Natural killer cell treated with Interleukin-12 subunit alpha and Interleukin-12 subunit beta and Interleukin-15 and Interleukin-18, amount 100 ng/mL, for 72 hours (primary cell): ENCODE measurements at places on chromosomes 4 and X.
A peak's percentile ranks its signal among the peaks of the same experiment; 100 is the strongest.

DNA sequence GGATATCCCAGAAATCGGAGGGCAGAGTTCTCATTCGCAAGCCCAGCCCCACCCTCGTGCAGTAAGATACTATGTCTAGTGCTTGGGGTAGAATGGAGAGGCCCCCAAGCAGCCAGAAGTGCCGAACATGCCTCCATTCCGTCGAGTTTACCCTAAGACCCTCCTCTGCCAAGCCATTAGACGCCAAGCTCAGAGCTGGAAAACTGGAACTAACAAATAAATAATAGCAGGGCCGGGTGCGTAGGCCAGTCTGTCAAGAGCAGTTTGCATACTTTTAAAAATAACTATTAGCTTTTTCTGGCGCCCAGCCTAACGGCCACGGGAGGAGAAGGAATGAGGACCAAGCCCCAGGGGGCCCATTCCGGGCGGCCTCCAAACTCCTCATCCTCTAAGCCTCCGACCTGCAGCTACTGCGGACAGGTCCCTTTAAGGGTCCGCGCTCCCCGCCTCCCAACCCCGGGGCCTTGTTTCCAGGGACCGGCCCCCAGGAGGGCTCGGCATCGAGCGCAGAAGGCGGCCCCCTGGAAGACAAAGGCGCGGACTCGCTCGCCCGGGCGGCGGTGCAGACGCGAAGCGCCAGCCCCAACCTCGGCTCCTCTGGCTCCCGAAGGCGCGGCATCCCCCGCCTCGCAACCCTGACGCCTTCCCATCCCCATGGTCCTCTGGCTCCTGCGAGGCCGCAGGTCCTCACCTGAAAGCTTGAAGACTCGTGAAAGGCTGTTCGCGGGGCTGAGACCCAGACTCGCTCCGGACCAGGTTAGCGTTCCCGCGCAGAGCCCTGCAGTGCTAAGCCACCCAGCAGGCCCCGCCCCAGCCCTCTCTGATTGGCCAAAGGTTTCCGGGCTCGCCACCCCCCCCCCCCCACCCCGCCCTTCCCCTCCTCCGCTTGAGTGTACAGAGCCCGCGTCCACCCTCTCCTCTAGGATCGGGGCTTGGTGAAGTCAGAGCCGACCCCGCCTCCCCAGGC, at the start of gene TMSB15A:
TMSB15A (minus strand) TSS at position 765 of the 967 bp plus-strand sequence.
- no peak for DNase-seq

GRCh38 chr4:20618731-20619130, 81.5 kb upstream of the PACRGL start:
- no peak for DNase-seq

DNA sequence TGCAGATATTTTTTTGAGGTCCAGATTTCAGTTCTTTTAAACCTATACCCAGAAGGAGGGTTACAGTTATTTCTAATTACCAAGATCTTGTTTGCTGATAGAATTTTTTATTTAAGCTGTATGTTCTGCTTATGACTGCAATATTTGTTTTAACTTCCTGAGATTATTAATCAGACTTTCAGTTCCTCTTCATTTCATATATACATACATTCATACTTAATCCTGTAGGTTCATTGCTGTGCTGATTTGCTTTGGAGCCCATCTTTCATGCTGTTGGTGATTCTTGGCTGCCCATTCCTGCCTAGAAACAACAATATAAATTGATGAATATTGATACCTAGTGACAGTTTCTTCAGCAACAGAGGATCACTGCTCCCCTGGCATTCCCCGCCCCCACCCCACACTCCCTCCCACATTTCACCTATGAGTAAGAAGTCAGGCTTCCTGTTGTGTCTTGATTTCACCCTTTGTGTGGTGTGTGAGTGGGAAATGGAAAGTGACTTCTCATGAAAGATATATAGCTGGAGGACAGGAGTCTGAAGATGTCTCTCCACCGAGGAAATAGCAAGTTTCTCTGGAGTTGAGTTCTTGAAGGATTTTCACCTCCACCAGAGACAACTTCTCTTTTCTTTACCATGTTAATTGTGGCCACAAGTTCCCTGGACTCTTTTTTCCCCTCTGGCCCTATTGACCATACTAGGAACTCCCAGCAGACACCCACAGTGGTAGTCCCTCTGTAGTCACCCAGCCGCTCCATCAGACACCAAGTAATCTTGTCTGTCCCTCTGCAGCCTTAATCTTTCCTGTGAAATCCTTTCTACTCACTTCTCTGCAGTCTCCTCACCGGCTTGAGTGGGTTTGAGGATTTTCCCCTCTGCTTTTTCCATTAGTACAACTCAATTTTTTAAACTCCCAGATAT, 118.4 kb downstream of the ASB9 start:
- DNase-seq: no peak

DNA sequence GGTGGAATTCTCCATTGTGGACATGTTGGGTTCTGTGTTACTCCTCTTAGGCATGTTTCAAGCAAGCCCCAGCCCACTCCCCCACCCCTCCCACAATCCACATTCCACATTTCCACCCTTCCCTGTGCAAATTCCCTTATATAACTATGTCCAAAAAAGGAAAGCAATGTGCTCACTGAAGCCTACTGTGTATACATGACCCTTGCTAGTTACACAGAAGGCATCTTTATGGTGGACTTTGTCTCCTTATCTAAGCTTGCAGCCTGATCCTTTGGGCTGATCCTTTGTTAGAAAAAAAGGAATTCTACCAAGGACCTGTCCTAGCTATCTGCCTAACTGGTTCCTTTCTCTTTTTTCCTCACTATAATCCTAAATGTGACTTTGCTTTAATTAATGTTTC, 796.8 kb downstream of the NLGN4X start:
- no peak for DNase-seq

GRCh38 chr4:100495074-100495473, 22.7 kb downstream of the EMCN start:
- DNase-seq: no peak

- no peak for DNase-seq
These were observed 263.1 kb upstream of the KLF3 start for GRCh38 chr4:38400946-38401345.

- no peak for DNase-seq
These were observed 109.1 kb upstream of the SLC4A4 start for GRCh38 chr4:71229477-71230270.

- DNase-seq: no peak
These were observed 117.3 kb downstream of the FAT4 start for GRCh38 chr4:125432078-125432477.

DNA sequence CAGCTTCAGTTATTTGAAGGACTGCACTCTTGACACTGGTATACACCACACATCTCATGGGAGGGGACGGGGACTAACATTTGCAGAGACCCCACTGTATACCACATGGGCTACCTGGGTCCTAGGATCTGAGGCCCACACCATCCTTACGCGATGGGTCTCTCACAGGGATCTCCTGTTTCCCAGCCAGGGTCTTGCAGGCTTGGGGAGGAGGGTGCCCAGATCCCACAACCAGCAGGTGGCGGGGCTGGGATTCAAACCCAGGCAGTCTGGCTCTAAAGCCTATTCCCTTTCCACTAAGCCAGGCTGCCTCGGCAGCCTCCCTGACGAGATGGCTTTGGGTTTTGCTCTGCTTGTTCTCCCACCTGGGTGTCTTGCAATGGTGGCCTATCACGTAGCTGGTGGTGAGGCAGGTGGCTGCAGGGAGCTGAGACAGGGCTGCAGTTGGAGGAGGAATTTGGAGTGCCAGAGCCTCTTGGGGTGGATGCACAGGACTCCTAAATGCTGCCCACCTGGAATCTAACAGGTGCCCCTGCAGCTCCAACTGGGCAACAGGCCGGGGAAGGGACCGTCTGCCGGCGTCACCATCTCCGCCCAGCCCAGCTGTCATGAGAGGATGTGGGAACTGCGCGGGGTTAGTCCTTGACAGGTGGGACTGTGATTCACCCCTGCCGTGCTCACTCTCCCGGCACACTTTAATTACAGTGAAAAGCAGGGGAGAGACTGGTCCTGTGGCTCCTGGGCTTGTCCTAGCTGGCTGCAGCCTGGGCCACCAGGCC, 110.7 kb downstream of the PSAPL1 start:
- DNase-seq: no peak

DNA sequence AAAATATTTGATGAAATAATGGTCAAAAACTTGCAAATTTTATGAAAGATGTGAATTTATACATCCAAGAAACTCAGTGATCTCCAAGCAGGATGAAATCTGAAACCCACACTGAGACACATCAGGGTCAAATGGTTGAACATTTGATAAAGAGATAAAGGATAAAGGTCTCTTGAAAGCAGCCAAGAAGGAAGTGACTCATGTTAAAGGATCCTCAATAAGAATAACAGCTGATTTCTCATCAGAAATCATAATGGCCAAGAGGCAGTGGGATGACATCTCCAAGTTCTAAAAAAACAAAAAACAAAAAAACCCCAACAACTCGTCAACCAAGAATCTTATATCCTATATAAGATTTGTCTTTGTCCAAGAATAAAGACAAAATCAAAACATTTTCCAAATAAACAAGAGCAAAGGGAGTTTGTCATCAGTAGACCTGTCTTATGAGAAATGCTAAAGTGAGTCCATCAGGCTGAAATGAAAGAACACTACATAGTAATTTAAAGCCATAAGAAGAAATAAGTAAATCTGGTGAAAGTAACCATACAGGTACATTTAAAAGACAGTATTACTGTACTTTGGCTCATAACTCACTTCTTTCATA, 121.7 kb downstream of the PDS5A start:
- DNase-seq: no peak

DNA sequence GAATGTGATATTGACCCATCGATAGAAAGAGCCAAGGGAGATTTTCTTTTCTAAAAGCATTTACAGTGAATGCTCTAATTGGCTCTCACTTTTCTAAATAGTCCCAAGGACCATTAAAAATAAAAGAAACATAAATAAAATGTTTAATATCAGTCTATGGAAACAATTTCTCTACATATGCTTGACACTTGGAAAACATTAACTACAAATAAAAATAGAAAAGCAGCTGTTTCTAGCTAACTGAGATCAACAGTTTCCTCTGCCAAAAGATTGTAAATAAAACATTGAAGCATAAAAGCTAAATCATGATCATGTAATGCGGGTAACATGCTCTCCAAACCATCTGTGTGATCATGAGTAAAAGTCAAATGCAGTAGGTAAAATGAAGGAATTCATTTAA, 49.7 kb downstream of the CORIN start:
- DNase-seq: no peak

DNA sequence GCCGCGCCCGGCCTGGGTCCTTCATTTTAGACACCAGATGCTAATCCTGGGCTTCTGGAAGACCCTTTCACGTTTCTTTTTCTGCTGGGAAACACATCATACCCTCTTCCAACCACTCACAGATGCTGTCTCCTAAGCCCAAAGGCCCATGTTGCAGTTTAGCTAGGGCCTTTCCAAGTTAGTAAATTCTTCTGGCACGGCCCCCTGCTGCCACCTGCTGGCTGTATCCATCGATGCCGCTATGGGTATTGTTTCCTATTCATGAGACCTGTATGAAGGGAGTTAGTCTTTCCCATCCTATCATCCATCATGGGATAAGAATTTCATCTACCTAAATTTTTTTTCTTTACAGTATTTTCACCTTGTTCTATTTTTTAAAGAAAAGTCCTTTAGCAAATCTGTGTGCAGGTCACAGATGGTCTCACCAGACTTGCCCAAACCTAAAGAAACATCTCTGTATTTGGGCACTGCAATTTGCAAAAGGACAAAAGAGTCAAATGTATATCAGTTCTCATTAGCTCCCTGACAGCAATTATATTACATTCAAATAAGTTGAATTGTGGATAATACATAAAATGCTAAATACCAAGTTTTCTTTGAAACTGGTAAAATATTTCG, 37.8 kb upstream of the SLC9A7 start:
- DNase-seq: peak; percentile 73

GRCh38 chr4:179751669-179752068, 2309.4 kb upstream of the AGA start:
- no peak for DNase-seq

- no peak for DNase-seq
These were observed 111.7 kb upstream of the RPS6KA3 start for GRCh38 chrX:20378233-20378920.

- no peak for DNase-seq
These were observed 542.4 kb upstream of the DIPK2B start for GRCh38 chrX:45743081-45743533.

DNA sequence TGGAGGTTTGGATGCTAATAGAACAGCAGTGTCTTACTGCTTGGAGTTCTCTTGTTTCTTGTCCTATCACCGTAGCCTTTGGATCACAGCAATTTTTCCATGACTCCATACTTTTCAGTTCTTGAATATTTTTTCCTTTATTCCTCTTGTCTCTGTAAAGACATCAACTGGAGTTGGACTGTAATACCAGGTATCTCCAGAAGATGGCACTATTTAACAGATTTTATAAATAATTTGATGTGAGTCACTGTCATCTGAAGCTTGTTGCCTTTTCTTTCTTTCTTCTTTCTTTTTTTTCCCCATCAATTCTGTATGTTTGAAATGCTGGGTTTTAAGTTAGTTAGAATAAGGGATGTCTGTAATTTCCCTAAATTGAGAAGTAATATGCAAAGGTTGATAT, 24.1 kb downstream of the HPRT1 start:
- no peak for DNase-seq

DNA sequence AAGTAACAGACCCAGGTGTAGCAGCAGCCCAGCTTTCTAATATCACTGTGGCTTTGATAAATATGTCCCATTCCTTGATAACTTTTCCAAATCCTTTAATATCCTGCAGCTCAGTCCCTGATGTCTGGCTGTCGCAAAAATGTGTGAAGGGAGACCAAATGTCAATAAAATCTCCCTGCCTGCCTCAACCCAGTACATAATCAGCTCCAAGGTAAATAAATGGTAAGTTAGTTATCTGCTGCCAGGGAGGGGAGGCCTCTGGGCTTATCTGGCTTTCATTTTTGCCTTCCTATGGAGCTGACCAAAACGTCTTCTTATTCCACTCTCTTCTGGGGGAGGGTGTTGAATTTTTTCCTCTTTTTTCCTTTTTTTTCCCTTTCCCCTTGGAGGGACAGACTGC, 630.6 kb downstream of the MID1IP1 start:
- no peak for DNase-seq

- DNase-seq: no peak
These were observed 93.8 kb downstream of the GATB start for GRCh38 chr4:151667048-151667447.

GRCh38 chr4:146567396-146567795, 45.7 kb upstream of the SLC10A7 start:
- no peak for DNase-seq

GRCh38 chrX:152725409-152725808, 8.1 kb downstream of the CSAG1 start:
- no peak for DNase-seq

- no peak for DNase-seq
These were observed 390.1 kb downstream of the ANKRD50 start for GRCh38 chr4:124322234-124323065.

- DNase-seq: no peak
These were observed 105.3 kb downstream of the CPZ start for GRCh38 chr4:8697826-8698225.

- DNase-seq: no peak
These were observed 456.1 kb downstream of the KCTD8 start for GRCh38 chr4:43992552-43992951.
